Stimulated activated effector memory CD8-positive, alpha-beta T cell treated with anti-CD3 and anti-CD28 coated beads, Interleukin-12 subunit alpha, Interleukin-12 subunit beta, amount 100 ng/mL, for 72 hours (primary cell): ENCODE measurements at places on chromosomes 5 and 9.

- no peak for DNase-seq
These were observed 60.0 kb downstream of the RALGPS1 start for GRCh38 chr9:126974594-126974993.

GRCh38 chr9:34510497-34511468, 12.0 kb downstream of the ENHO start:
- no peak for DNase-seq

DNA sequence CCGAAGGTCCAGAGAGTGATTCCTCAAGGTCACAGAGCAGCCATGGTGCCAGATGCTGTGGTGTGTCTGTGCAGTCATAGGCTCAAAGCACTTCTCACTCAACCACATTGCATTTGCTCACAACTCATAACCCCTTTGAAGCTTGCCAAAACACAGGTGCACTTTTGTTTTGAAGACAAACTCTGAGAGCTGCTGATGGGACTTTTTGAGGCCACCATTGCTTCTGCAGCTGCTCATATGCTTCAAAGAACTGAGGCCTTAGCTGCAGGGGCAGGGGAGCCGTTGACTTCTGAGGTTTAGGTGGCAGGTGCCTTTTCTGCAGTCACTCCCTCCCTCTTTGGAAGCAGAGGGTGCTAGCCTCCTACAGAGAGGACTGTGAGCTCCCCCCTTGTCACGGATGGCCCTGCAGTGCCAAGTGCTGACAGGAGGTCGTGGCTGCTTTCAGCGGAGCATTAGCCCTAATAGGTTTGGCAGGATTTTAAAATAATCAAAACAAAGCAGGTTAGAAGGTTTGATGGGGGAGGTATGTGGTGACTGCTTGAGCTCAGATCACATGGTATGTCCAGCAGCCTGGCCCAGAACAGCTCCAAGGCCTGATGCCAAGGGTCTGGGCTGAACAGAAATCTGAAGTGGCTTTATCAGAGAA, 232.1 kb downstream of the MAN2A1 start:
- no peak for DNase-seq

DNA sequence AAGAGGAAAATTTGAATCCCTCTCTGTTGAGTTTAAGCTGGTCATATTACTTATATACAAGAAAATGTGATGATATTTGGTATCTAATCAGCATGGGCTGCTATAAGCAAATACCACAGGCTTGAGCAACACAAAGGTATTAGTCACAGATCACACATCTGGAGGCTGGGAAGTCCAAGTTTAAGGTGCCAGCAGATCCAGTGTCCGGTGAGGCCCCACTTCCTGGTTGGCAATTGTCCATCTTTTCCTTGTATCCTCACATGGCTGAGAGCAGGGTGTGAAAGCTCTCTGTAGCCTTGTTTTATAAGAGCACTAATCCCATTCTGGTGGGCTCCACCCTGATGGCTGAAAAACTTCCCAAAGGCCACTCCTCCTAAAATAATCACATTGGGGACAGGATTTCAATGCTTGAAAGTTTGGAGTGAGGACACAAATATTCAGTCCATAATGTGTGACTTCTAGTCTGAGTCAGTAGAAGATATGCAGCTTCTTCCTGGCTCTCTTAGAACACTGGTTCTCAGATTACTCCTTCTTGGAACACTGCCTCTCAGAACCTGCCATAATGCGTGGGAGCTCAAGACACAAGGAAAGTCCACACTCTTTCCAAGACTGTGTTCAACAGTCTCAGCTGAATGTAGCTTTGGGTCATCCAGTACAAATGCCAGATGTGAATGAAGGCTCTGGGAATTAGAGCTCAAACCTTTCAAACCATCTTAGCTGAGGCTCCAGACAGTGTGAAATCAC, 124.1 kb downstream of the PRDM9 start:
- no peak for DNase-seq
